Smooth muscle cell of the umbilical artery (primary cell): ENCODE measurements at places on chromosomes 13 and 19. TPM values are rescaled to one million over a fixed set of nuclear protein-coding genes. Genes with fewer than 3 reads are reported as not detected.

Gene TNFRSF19
- 1.7 and 2.4 TPM in 2 replicates for total RNA-seq

Gene RELB
- total RNA-seq, result 11.0 and 19.2 TPM in 2 replicates

Gene SPRED3
- 2.1 and 7.3 TPM in 2 replicates for total RNA-seq

Gene ZNF540
- 0.28 and 0.89 TPM in 2 replicates for total RNA-seq

Gene GZMM
- not detected in 2 replicates for total RNA-seq

Gene TIMM44
- total RNA-seq, result 42.5 and 45.9 TPM in 2 replicates
